Epithelial cell of esophagus (primary cell): ENCODE measurements at places on chromosomes 5 and 9.

- DNase-seq, result no peak
These were observed 127.8 kb downstream of the MED27 start for GRCh38 chr9:131951905-131952304.

DNA sequence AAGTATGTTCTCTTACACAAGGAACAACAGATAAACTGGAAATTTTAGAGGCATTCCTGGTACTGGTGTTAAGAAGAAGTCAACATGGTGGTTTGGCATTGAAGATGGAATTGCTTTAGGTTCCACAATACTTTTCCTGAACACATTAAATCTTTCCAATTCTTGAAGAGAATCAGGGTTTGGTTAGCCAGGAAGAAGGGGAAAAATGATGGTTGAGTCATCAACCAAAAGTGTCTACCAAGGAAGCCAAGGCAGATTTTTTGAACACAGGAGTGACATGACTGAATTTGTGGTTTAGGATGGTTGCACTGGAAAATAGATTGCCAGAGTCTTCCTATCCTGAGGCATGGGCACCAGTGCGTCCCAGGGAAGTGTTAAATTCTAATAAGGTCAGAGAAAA is 433.4 kb downstream of the TMEM38B start:
- DNase-seq, result no peak

DNA sequence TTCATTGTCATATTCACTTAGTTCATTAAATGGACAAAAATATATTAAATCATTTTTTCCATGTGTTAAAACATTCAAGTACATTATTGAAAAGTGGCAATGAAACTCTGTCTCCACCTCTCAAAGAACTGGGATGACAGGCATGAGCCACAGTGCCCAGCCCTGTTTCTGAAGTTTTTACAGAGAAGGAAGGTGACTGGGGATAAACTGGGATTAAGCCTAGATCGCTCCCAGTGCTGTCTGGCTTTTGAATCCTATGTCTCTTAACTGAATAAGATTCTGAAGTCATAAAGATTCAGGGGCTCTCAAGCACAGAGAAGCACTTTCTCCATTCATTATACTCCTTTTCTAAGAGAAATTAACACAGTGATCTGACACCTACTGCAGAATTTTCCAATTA is 88.3 kb downstream of the SLC38A9 start:
- no peak for DNase-seq

GRCh38 chr5:30693326-30693725 is 500.2 kb upstream of the CDH6 start:
- no peak for DNase-seq

- peak; percentile 41 for DNase-seq
These were observed 25.0 kb downstream of the LMNB1 start for GRCh38 chr5:126801992-126802294.
